Activated CD8-positive, alpha-beta memory T cell treated with anti-CD3 and anti-CD28 coated beads, Interleukin-2, amount 50 U/mL, for 4 hours (primary cell): ENCODE measurements at places on chromosomes 5 and 9.
A peak's percentile ranks its signal among the peaks of the same experiment; 100 is the strongest.

- DNase-seq: no peak
These were observed 58.6 kb downstream of the ADAMTS12 start for GRCh38 chr5:33833237-33833575.

- DNase-seq: peak; percentile 50
These were observed 5.5 kb upstream of the DBN1 start for GRCh38 chr5:177478711-177479646.

DNA sequence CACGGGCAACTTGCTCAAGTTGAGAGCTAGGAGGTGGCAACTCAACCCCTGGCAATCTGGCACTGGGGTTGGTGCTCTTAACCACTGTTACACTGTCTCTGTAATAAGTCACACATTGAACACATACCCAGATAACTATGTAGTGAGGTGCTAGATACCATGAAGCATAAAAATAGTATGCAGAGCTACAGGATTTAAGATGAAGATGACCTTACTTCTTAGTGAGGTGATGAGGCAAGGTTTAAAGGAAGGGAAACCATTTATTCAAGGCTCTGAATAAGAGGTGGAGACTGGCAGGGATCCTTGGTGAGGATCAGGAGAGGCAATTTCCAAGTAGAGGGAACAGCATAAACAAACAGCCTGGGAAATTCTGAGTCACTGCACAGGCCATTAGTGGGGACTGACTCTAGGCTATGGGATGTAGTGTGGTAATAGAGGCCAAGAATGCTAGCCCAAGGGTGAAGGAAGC is 67.6 kb upstream of the NR3C1 start:
- no peak for DNase-seq

DNA sequence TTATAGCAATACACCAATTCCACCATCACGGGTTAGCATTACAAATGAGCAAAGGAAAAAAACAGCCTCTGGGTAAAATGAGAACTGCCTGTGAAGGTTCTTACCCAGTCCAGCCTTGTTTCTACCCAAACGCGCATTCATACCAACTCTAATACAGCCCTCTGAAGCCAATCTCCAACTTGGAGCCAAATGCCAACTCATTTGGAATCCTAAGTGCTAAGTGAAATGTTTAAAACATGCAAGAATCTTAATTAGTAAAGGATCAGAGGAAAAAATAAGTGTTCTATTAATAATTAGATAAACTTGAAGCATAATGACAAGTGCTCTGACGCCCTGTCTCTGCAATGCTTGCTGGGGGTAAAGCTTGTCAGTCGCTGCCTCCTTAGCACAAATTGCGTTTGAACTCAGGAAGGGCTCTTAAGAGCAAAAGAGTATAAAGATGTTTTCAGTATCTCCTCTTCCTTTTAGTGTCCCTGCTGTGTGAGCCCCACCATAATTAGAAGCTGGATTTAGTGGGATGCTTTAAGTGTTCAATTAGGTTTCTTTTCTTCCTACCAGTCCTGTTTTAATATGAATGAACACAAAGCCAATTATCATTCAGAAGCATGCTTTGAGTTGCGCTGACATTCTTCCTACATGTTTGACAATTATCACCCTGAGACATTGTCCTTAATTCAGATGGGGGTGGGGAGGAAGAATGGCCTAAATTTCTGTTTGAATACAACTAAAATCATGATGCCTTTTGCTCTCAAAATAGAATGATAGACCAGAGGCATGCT is 537.6 kb downstream of the DTWD2 start:
- DNase-seq: no peak

- no peak for DNase-seq
These were observed 185.5 kb downstream of the SMC2 start for GRCh38 chr9:104279535-104280177.

DNA sequence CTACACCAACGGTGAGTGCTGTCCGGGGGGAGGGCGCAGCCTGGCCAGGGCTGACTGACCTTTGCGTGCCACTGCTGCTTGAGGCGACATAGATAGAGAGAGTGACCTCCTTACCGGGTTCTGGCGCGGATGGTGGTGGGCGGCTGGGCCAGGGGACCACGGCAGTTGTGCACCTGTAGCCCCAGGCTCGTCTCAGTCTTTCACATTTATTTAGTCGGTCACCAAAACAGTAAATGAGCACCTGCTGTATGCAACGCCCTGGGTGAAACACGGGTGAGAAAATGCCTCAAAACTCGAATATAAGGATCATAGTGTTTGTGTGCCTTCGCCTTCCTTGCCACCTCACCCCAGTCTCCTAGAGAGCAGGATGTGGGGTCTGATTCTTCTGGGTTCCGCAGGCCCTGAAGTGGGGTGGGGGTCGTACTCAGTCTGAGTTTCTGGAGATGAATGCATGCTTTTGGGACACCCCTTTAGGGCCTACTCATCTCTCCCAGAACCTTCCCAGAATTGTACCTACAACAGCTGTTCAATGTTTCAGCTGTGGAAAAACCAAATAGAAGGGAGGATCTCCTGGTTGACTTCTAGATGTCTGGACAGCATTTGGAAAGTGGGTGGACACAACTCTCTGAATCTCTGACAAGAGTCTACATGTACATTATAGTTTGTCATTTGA is 714 bp downstream of the SEC24A start:
- DNase-seq: no peak

GRCh38 chr9:7982907-7983306 is 183.3 kb upstream of the DMAC1 start:
- DNase-seq: no peak

GRCh38 chr9:114641967-114642366 is 15.6 kb downstream of the TEX53 start:
- DNase-seq: no peak

GRCh38 chr9:27292659-27293405 is 4.1 kb downstream of the EQTN start:
- no peak for DNase-seq

DNA sequence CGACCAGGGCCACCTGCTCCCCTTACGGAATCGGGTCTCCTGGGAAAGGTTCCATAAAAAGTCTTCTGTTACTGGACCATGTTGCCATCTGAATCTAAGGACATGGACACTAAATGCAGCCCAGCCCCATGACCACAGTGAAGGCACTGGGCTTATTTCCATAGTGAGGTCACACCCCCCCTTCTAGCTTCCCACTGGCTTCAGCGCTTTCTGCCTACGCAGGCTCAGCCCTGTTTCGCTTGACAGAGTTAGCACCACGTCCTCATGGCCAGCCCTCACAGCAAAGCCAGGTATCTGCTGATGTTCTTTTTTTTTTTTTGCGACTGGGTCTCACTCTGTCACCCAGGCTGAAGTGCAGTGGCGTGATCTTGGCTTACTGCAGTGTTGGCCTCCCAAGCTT is 14.1 kb downstream of the UCK1 start:
- no peak for DNase-seq

DNA sequence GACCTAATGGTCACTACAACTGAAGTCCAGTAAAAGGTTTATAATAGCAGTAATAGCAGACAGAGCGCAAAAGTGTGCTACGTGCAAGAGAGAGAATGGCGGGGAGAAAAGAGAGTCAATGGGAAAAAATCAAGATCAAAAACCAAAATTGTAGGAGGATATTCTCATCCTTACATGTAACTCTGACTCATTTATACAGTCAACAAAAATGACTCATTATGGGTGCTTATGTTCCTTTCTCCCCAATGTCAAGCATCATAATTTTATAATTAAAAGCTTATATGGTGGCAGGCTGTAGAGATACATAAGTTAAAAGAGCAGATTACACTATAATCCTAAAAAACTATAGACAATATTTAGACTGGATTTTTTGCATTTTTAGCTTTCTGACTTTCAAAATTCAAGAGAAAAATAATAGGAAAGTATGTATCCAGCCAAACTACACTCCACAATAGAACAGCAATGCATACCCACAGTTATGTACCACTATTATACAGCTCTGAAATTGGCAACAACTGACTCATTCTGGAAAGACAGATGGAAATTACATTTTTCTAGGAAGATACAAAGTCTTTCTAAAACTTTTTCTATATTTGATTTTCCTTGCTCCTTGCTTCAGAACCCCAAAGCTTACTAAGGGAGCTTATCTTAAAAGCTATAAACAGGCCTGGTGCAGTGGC is 78.4 kb downstream of the PLPP1 start:
- DNase-seq: no peak

- DNase-seq: no peak
These were observed 33.8 kb upstream of the NTNG2 start for GRCh38 chr9:132127888-132128534.

GRCh38 chr9:133238272-133238850 is 29.3 kb upstream of the OBP2B start:
- DNase-seq: peak; percentile 41

DNA sequence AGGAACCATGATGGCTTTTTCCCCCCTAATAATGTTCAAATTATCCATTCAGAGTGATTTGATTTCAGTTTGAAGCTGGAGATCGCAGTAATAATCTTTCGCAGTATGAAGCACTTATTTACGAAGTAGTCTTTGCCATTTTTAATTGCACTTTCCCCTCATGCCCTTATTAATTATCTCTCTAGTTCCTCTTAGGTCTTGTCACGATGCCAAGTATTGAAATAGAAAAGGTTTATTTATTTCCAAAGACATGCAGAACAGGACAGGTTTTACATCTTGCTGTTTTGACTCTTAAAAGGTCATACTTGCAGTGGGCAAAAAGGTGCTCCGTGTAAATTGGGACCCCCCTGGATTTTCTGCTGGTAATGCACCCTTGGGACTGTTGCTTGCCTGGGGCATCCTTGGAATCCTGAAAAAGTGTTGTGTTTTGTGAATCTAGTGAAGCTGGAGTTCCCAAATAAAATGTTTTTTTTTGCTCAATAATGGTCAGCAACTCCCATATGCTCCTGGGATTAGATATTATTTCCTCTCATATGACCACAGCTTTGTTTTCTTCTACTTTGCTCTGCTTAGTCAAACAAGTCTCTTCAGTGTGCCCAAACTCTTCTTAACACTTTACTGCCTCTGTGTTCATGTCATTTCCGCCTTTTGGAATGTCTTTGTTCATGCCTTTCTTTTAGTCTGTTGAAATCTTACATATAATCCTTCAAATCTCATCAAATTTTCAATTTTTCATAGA is 278.3 kb downstream of the TMEM38B start:
- DNase-seq: no peak

DNA sequence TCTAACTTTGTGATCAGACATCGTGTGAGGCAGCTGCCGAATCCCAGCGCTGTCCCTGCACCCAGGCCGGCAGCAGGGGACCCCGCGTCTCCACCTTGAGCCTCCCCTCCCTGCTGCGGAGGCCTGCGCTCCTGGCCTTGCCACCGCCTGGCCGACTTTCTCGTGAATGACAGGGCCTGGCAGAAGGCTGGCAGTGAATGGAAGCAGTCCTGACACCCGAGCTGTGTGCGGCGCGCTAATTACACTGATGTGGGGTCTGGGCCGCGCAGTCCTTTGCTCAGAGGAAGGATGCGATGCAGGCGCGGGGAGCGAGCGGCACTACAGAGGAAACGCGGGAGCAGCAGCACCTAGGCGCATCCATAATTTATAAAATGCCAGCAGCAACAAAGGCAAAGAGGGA is 40.3 kb downstream of the POU4F3 start:
- no peak for DNase-seq

GRCh38 chr9:112198646-112199045 is 23.5 kb upstream of the SUSD1 start:
- DNase-seq: no peak

DNA sequence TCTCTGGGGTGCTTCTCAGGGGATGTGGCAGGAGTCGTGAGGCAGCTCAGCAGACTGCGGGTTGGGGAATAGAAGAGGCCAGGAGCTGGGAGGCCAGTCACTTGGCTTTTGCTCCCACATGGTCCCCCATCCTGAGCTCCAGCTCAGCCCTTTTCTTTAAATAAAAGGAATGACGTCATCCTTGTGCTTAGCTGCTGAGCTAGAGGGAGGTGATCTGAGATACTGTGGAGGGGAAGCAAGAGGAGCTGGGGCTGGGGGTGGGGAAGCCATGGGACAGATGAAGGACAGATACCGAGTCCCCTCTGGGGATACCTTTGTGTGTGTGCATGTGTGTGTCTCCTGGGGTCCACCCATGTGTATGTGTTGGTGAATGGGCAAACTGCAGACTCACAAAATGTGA is 89.0 kb upstream of the ARAP3 start:
- DNase-seq: no peak

- DNase-seq: no peak
These were observed 18.7 kb upstream of the EEIG1 start for GRCh38 chr9:127999461-127999860.

- DNase-seq: no peak
These were observed 1850.9 kb upstream of the NUDT12 start for GRCh38 chr5:105413406-105413990.

GRCh38 chr9:78666818-78667414 is 370.0 kb downstream of the PSAT1 start:
- DNase-seq: no peak

- DNase-seq: no peak
These were observed 595.0 kb downstream of the CDH12 start for GRCh38 chr5:22258139-22258538.

DNA sequence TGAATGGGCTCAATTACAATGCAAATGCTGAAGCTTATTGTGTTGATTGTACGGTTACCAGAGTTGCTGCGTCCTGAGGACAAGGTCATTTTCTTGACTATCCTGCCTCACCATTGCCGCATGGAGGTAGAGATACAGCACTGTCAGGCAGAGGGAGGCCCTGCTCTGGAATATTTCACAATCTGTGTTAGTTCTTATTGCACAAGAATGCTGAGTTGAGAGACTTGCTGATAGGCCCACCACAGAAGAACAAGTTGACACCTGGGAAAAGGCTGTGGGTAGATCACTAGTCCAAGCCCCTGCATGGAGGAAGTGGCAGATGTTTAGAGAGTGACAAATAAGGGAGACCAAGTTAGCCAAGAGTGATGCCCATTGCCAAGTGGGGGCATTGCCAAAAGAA is 344.5 kb upstream of the ITGA1 start:
- no peak for DNase-seq

- DNase-seq: no peak
These were observed 82.5 kb downstream of the SPRY4 start for GRCh38 chr5:142242272-142242671.

- DNase-seq: no peak
These were observed 60.9 kb upstream of the GDNF start for GRCh38 chr5:37900692-37901091.

- no peak for DNase-seq
These were observed 59.5 kb downstream of the PAPPA start for GRCh38 chr9:116212986-116213692.

DNA sequence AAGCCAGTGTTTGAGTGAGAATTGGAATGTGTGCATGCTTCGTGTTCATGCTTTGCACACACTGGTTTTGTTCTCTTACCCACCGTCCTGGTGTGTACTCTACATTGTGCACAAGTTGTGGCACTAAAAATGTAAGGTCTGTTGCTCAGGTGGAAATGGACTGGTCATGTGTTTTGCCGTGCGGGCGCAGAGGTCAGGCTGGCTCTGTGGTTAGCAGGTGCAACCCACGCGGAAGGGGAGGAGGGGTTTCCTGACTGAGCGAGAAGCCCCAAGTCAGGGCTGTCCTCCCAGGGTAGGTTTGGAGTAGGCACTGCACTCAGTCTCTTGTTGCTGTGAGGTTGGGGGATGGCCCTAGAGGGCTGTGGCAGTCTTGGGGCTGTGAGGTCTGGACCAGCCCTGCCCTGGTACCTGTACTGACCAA is 86.6 kb downstream of the EHMT1 start:
- DNase-seq: peak; percentile 33

- DNase-seq: no peak
These were observed 1413.1 kb upstream of the CDH6 start for GRCh38 chr5:29780401-29780800.

- no peak for DNase-seq
These were observed 131.2 kb upstream of the PLCXD3 start for GRCh38 chr5:41641621-41642020.
